Heart right ventricle (tissue), 16 donors: ENCODE measurements at places on chromosomes 2 and 18. TPM values are rescaled to one million over a fixed set of nuclear protein-coding genes. Genes with fewer than 3 reads are reported as not detected.

GRCh38 chr2:152518034-152518433 lies 183.1 kb downstream of the FMNL2 start:
- DNase-seq: no peak

- DNase-seq: no peak
These were observed 104.2 kb downstream of the SPTBN1 start for GRCh38 chr2:54560146-54560881.

- DNase-seq: no peak
These were observed 13.5 kb downstream of the ABCG8 start for GRCh38 chr2:43852196-43852730.

- no peak for DNase-seq
These were observed 54.6 kb downstream of the RDH14 start for GRCh38 chr2:18505703-18506341.

- no peak for DNase-seq
These were observed 324.0 kb upstream of the SETBP1 start for GRCh38 chr18:44356566-44357157.

GRCh38 chr2:43939695-43940256 lies 56.0 kb downstream of the LRPPRC start:
- no peak for DNase-seq

- DNase-seq: no peak
These were observed 70.4 kb downstream of the INPP5D start for GRCh38 chr2:233130481-233131020.

GRCh38 chr2:228600265-228600664 lies 418.8 kb upstream of the SPHKAP start:
- no peak for DNase-seq

GRCh38 chr2:19643117-19643518 lies 258.7 kb downstream of the TTC32 start:
- no peak for DNase-seq

DNA sequence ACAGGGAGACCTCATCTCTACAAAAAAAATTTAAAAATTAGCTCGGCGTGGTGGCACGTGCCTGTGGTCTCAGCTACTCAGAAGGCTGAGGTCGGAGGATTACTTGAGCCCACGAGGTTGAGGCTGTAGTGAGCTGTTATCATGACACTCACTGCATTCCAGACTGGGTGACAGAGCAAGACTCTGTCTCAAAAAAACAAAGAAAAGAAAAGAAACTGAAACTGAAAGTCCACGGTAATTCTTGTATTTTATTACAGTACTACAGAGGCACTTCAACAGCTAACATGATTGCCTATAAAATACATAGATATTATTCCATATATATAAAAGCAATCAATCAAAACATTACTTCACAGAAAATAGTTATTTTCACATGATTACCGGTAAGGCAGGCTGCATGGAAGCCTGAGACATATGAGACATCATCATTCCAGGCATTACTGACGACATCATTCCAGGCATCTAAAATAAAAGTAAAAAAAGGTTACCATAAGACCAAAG lies 23.1 kb downstream of the PRPF40A start:
- DNase-seq: no peak

GRCh38 chr2:64359892-64360657 lies 93.9 kb upstream of the LGALSL start:
- DNase-seq: peak; percentile 47

GRCh38 chr2:181807526-181807925 lies 84.0 kb upstream of the ITPRID2 start:
- no peak for DNase-seq

- no peak for DNase-seq
These were observed 373.8 kb downstream of the ZEB2 start for GRCh38 chr2:144146076-144146475.

DNA sequence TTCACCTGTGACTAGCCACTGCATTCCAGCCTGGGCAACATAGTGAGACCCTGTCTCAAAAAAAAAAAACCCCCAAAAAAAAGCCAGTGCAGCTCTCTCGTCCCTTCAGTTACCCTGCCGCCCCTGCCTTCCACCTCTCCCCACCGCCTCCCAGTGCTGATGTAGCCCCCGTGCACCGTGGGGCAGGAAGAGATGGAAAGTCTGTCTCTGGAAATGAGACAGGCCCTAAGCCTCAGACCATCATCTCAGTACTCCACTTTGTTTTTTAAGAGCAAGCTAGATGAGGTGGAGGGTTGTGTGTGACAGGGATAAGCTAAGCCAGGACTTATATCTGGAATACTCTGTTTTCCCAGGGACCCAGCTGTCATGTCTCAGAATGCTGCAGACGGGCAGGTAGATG lies 32.0 kb downstream of the MERTK start:
- DNase-seq: no peak

GRCh38 chr2:101692766-101693165 lies 4.7 kb upstream of the MAP4K4 start:
- no peak for DNase-seq

DNA sequence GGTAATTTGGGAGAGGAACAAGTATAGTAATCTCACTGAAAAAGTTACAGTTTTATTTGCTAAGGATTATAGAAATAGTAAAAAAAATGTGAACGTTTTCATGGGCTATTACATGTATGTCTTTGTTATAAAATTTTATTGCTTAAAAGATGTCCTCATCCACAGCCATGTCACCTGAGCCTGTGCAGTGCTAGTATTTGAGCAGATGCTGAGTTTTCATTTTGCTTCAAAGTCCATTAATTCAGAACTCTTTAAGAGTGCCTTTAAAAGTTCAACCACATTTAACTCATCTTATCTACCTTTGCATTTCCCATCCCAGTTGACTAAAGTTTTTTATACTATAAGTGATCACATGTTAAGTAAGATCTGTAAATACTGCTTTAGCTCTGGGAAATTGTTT lies 52.6 kb downstream of the DPP10 start:
- DNase-seq: no peak

DNA sequence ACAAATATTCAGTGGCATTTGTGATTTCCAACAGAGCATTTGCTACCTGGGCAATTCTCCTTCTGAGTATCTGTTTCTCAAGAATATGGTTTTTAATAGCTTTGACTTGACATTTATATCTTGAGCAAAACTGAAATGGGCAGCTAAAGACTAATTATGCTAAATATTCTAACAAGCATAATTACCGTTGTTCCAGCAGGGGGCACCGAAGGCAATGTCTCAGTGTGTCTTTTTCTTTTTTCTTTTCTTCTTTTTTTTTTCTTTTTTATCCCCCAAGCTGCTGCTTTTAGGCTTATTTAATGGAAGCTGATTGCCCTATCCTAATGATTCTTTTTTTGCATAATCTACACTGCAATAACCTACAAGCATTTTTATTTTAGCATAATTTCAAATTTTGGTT lies 138.9 kb upstream of the NABP1 start:
- DNase-seq: no peak

GRCh38 chr2:127154396-127154795 lies 47.4 kb upstream of the BIN1 start:
- no peak for DNase-seq

GRCh38 chr18:11004294-11004693 lies 145.1 kb downstream of the PIEZO2 start:
- no peak for DNase-seq

- no peak for DNase-seq
These were observed 169.2 kb upstream of the NOSTRIN start for GRCh38 chr2:168633200-168633599.

DNA sequence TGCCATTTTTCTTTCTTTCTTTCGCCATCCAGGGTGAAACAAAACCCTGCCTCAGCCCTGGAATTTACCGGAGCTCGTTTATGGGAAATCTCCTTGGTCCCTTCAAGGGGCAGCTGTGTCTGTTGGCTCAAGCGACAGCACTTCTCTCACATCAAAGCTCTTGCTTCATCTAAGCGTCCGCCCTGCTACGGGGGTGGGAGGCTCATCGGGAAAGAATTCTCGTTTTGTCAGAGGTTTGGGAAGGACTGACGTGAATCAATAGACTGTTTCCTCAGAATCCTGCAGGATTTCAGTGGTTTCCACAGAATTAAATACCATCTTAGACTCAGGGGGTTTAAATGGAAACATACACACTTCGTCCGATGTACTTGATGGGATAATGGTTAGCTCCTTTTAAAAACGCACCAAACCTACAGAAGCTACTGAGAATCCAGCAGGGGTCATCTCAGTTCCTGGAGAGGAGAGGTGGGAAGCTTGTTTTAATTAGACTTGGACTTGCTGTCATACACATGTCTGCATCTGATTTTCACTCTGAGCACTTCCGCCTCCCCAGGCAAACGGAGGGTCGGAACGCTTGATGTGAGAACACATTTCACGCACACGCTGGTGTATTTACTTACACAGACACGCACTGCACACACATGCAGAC lies 91.6 kb downstream of the ASB1 start:
- DNase-seq: no peak

GRCh38 chr2:61633250-61633649 lies 95.1 kb upstream of the XPO1 start:
- no peak for DNase-seq

- DNase-seq: peak; percentile 30
These were observed 56.5 kb downstream of the EMX1 start for GRCh38 chr2:72973566-72974435.

DNA sequence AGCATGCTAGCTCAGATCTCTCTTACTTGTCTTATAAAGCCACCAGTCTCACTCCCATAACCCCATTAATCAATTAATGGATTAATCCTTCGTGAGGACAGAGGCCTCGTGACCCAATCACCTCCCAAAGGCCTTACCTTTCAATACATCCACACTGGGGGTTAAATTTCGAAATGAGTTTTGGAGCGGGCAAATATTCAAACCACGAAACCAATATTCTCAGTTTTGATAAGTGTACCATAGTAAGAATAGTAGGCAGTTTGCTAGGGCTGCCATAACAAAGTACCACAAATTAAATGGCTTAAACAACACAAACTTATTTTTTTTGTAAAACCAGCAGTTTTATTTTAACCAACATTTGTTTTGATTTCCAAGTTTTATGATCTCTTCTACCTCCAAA lies 15.2 kb downstream of the HIBCH start:
- no peak for DNase-seq

- no peak for DNase-seq
These were observed 90.5 kb upstream of the CCDC150 start for GRCh38 chr2:196549052-196549451.

- no peak for DNase-seq
These were observed 1.4 kb downstream of the SNORC start for GRCh38 chr2:232871418-232871834.

DNA sequence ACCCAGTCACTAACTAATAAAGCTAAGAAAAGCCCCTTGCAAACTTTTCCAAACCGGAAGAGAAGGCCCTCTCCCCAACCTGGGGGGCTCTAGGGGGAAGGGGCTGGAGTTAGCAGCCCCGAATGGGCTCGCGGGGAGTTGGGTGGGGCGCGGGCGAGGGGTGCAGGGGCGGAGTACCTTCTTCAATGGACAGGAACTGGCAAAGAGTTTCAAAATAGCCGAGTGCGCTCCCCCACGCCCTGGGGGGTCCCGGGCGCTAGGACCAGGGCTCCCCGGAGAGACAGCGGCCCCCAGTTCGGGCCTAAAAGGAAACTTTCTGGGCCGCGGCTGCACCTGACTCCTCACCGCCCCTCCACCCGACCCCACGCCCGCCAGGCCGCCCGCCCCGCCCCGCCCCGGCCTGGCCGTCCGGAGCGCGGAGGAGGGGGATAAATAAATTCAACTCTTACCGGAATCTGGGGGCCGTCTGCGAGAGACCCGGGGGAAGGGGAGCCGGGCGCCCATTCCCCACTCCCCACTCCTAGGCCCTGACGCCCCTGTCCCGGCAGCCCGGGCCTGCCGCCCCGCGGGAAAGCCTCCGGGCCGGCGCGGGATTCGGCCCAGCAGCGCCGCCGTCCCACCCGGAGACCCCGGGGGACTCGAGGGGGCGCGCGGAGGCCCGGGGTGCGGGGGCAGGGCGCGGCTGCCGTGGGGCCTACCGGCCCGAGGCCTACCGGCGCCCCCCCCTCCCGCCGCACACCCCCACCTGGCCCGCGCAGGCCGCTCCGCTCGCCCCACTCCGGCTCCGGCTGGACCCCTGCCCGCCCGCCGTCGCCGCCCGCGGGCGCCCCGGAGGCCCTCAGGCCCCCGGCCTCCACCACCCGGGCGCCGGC lies 868 bp downstream of the INO80D start:
- DNase-seq: peak; percentile 48

DNA sequence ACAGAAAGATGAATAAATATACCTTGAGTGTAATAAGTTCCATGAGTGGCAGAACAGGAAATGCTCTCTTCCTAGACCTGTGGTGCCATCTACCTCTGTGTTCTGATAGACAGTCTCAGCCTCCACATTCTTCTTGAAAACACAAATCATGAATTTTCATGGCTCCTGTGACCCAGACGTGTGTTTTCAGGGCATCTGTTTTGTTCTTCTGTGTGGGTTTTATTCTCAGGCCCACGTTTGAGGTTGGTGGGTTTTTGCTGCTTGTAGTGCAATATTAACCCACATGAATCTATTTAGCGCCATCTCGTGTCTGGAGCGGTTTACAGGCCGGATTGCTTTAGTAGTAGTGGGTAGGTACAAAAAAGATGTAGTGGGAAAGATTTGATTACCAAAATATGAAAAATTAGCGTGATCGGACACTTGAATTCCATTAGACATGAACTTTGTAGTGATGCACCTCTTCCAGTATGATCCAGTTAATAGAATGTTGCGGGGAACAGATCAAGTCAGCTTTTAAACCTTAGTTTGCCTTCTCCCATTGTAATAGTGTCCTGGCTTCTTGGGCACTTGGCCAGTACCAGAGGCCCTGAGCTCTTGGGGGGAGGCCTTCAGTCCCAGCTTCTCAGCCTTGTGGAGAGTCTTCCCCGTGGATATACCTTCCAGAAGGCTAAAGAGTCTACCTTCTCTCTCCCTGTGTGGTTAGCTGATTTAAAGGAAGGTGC lies 256.5 kb downstream of the TPGS2 start:
- DNase-seq: no peak

DNA sequence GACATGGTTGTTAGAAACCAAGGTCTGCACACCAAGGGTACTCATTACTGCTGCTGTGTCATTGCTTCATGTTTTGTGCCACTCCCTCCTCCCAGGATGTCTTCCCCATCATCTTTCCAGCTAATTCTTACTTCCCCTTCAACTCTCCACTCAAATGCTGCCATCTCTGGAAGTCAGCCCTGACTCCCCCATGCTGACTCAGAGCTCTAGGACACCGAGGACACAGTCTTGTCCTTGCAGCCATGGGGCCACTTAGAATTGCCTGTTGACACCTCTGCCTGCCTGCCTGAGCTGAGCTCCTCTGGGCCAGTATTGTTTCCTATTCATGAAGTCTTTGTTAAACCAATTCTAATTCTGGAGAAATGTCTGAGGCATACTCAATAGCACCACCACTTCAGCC lies 100.2 kb downstream of the GYPC start:
- no peak for DNase-seq

DNA sequence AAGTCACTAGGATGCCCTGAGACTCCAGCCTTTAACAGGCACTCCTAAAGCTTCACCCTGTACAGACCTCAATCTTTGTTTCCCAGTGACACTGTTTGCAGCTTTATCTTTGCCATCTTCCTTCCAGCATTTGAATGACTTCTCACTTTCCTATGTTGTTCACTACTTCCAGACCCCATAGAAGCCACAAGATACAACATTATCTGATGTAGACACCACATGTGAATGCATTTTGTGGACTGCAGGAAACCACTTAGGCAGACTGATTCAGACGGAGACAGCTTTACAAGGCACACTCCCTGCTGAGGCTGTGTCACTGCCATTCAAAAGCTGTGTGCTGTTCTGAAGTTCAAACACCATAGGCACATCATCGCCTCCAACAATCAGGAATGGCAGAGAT lies 67.3 kb upstream of the SPATS2L start:
- DNase-seq: no peak

TEKT4 gene
- 0.25 TPM for total RNA-seq

ALPG gene
- not detected for total RNA-seq

STK36 gene
- 6.4 TPM for total RNA-seq

POTEE gene
- total RNA-seq: not detected

CAVIN2 gene
- 126 TPM for total RNA-seq

MAL gene
- total RNA-seq: 1.6 TPM

HRH4 gene
- total RNA-seq: not detected

TANC1 gene
- total RNA-seq: 65.2 TPM
